ENCODE measurements at places on chromosomes 11 and 22.

- DNase-seq: no peak
Observed at GRCh38 chr11:86160541-86161149, 83.9 kb upstream of the EED start.

DNA sequence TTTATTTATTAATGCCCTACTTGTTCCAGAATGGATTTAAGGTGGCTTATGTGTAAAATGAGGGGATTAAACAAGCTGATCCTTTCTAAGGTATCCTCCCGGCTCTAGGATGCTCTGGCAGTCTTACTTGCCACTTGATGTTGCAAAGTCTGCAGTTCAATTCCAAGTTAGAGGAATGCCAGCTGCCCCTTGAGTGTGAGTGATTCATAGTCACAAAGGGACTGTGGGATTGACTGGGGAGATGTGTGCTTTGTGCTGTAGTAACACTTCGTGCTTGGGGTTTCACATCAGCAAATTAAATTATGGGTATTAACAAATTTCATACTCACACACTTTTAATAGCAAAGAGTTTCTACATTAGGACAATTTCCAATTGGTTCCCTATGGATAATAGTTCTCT lies 550.8 kb upstream of the CADM1 start:
- no peak for DNase-seq

DNA sequence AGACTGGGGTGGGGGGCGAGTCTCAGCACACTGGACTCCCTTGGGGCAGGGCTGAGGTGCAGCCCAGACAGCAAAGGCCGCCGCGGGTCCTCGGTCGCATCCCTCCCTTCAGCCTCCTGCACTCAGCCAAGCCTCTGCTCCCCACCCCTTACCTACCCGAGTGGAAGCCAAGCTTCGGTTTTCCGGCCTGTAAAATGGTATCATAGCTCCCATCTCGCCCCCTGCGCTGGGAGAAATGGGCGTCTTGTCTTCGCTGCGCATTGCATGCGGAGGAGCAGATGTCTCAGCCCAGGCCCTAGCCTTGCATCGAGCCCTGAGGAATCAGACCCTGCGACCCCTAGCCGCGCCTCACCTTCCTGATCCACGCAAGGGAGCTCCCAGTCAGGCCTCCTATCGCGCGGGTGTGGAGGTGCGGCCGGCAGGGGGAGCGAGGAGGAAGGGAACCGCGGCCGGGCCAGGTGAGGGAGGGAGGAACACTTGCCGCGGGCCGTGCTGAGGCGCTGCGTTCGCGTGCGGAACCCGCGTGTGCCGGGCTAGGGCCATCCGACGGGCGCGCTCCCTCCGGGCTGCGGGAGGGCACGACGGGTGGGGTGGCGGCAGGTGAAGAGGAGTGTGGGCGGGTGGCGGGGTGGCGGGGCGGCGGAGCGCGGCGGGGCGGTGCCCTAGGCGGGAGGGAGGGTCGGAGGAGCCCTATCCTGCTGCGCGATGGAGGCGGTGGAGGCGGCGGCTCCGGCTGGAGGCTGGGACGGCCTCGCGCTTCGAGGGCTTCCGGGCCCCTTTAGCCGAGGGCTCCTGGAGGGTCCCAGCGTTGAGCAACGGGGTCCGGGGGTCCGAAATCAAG lies 4.1 kb upstream of the TBX1 start:
- peak; percentile 43 for DNase-seq

DNA sequence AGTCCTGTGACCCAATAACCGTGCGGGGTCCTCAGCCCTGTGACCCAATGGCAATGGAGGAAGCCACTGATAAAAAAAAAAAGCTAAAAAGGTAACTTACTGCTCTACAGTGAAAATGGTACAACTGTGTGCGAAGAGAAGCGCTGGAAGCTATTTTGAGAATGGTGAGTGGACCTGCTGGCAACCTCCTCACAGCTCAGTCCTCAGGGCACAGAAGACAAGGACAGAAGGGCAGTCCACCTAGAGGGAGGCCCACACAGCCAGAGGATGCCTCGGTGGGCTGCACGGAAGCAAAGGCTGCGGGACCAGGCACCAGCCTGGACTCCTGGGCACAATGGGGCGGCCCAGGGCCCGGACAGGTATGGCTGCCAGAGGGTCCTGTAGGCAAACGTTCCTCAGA lies 35.6 kb downstream of the BRD1 start:
- DNase-seq: no peak

DNA sequence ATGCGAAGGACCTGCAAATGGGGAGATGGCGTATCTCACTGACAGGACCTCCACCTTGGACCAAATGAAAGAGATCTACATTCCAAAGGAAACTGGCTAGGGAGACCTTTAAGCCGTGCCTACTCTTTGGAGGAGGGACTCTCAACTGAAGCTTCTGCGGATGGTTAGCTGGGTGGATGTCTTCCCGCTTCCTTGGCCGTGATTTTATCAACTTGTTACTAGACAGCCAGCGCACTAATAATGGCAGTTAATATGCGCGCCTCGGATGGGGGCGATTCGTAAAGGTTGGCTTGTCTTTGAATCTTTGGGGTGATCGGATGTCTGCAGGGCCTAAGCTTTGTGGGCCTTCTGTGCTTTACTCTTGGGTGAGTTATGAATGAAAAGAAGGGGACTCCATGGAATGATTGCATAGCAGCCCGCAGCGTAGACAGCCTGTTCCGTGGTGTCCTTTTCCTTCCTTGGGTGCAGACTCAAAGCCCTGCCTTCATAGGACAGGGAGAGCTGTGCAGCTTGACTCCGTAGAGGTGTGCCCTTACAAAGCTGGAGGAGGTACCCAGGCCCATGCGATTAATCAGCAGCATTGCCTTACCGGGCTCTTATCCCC lies 1.5 kb downstream of the ZNRF3 start:
- no peak for DNase-seq

DNA sequence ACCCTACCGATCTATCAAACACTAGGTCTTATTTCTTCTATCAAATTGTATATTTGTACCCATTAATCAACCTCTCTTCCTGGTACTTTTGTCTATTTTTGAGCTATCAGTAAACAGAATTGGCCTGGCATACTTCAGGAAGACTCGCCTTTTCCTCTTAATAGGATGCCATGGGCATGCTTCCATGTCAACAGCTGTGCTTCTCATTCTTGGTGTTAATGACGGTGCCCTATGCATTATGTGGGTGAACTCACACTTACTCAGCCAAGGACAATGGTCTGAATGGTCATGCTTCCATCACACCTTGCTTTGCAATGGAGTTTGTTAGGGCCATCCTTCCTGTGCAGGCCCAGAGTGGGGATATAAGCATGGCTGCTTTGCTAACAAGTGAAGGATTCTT lies 521.8 kb downstream of the MIAT start:
- DNase-seq: no peak

- DNase-seq: no peak
Observed at GRCh38 chr11:6568191-6568918, 35.1 kb downstream of the RRP8 start.

- no peak for DNase-seq
Observed at GRCh38 chr22:49344656-49345055, 483.0 kb downstream of the BRD1 start.

DNA sequence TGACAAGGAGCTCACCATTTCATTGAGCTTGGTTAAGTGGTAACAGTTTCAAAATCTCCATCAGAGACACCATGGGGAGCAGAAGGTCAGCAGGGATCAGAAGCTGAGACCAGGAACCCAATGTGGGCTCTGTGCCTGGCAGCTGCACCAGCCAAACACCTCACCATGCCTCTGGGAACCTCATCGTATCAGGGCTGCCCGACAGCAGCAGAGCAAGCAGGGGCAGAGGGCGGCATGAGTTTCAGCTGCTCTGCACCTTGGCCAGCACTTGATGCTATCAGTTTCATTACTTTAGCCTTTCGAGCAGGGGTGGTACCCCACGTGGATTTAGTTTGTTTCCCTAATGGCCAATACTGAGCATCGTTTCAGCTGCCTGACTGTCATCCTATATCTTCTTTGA lies 77.8 kb downstream of the DGCR2 start:
- no peak for DNase-seq

- no peak for DNase-seq
Observed at GRCh38 chr22:17928391-17928790, 96.0 kb downstream of the MICAL3 start.

- DNase-seq: no peak
Observed at GRCh38 chr11:27514076-27514475, 7.5 kb upstream of the LIN7C start.

GRCh38 chr11:123202155-123203151 lies 7.4 kb upstream of the CLMP start:
- no peak for DNase-seq

GRCh38 chr11:120834686-120835210 lies 189.2 kb upstream of the TBCEL start:
- DNase-seq: no peak

DNA sequence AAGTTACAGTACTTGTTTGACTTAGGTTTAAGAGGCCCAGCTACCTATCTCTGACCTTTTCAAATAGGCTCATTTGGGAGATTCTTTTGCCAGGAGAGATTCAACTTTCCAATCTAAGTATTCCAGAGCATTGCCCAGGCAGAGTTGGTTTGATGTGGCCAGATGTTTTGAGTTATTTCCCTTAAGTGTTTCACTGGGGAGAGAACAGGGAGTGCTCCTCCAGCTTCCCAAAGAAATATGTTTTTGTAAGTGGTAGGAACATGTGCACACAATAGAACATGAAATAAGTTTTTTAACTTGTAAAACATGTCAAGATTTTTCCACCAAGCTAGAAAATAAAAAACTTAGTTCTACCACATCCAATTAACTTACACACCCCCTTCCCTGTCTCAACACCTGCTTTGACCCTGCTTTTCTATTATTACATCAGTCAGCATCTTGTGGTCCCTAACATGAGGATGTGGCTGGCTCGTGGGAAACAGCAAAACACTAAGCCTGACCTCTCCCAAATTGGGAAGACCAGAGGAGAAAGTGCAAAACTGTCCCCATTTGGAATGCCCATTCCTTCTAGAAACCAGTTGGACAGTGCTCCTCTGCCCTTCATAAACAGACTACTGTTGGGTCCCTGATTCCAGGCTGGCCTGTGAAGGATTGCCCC lies 70.4 kb upstream of the RASSF10 start:
- DNase-seq: no peak

DNA sequence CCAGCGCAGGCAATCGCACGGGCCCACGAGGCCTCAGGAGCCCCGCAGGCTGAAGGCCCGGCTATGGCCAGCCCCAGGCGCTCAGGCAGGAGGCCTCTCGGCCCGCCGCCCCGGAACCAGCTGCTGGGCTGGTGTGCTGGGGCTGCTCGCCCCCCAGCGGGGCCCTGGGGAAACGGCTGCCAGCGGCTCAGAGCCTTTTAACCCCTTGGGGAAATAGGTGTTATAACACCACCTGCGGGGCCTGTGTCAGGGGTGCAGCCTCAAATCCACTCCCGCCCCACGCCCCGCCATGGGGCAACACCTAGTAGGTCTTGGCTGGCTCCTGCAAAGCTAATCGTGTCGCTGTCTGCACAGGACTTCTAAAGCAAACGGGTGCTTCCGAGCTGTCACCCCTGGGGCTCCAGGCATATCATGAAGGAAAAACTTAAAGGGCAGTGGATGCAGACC lies 237.4 kb downstream of the TTC28 start:
- DNase-seq: peak; percentile 26

- no peak for DNase-seq
Observed at GRCh38 chr11:40183073-40184064, 1276.1 kb downstream of the LRRC4C start.

DNA sequence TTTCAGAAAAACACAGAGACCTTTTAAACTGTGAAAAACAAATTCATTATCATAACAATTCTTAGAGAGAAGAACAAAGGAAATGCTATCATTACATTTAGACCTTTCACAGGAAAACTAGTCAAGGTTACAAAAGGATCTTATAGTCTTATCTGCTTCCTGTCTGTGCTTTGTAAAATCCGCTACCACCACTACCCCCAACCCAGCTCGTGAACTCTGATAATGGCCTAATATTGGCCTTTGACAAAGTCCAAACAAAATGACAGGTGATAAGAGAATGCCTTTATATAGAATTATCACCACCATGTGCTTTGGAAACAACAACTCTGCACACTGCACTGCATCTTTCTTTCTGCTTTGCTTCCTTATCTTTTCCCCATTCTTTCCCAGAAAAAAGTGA lies 272.5 kb downstream of the SBF2 start:
- DNase-seq: no peak

GRCh38 chr22:44129619-44129976 lies 51.1 kb upstream of the PARVG start:
- DNase-seq: no peak

DNA sequence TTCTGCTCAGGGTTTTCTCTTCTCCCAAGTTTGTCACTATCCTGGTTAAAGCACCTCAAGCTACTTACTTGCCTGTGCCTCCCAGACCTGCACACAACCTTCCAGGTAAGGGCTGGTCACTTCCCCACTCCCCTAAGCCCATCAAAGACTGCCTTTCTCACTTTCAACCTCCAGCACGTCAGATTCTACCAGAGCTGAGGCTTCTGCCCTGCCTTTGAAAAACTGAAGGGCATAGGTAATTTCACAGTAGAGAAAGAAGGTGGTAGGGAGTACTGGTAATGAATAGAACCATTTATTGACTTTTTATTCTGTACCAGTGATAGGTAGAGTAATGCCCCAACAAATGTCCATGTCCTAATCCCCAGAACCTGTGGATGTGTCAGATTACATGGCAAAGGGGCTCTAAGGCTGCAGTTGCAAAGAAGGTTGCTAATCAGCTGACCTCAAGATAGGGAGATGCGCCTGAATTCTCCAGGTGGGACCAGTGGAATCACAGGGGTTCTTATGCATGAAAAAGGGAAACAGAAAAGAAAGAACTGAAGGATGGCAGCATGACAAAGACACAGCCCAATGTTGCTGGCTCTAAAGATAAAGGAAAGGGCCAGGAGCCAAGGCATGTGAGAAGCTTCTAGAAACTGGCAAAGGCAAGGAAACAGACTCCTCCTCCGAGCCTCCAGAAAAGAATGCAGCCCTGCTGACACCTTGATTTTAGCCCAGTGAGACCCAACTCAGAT lies 89.0 kb downstream of the SLC1A2 start:
- DNase-seq: no peak

- DNase-seq: no peak
Observed at GRCh38 chr11:41413843-41414242, 45.6 kb downstream of the LRRC4C start.

GRCh38 chr11:87451395-87451794 lies 413.7 kb downstream of the TMEM135 start:
- no peak for DNase-seq

DNA sequence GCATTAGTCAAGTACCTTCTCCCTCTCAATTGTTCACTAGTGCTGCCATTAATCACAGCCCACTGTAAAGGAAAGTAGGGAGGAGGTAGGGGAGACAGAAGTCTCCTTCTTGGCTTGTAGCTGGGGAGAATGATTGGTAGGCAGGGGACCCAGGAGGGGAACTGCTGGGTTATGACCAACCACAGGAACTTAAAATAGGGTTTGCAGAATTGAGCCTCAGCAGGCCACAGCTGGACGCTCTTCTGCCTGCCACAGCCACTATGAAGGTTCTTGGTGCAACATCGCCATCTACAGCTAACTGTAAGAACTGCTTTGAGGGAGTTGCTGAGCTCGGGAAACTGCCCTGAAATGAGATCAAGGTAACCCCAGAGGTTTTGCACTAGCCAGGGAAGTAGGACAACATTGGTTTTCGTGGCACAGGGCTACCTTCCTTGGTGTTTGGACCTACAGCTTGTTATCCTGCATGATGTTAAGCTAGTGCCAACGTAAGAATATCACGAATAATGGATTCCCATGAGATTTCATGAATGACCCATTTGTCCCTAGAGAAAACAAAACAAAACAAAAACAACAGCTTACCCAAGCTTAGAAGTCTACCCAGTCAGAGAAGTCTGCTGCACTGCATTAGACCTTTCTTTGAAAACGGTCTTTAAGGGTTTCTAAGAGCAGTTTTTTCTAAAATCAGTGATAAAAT lies 787.1 kb upstream of the API5 start:
- no peak for DNase-seq

All from stimulated activated naive CD4-positive, alpha-beta T cell treated with Interleukin-2 at 50 U/mL for 16 hours (primary cell).